Cardiac fibroblast (primary cell): ENCODE measurements at places on chromosomes 6 and 20.

- DNase-seq, result peak; percentile 39
These were observed 63.0 kb downstream of the HIVEP1 start for GRCh38 chr6:12075067-12075563.

DNA sequence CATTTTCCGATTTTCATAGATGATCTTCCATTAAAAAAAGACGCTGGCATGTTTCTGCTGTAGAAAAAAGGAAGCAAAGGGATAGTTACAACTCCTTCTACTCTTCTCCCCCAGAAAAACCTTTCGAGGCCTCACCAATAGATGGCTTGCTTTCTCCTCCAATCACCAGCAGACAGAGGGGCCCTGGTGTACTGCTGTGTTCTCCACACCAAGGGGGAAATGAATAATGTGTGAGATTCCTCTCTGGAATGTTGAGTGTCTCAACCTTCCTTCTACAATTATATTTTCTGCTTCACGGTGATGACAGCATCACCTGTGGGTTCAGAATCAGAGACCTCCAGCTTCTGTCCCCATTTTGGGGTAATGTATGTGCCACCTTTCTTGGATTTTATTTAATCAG lies 185.7 kb upstream of the FLRT3 start:
- DNase-seq, result no peak

DNA sequence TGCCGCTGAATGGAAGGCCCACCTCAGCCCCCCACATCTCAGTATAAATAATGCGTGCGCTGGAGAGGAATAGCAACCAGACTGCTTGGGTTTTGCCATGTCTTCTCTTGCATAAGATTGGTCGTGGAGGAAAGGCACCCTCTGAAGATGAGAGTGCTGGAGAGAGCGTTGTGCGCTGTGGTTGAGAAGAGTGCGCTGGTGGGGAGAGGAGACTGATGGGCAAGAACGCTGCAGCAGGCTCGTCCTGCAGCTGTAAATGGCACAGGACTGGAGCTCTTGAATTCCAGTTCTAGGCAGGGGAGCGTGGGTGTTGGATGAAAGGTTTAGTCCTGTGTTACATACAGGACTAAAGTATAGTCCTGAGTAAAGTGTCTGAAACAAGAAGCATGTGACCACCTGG lies 51.5 kb downstream of the RPRD1B start:
- no peak for DNase-seq

- peak; percentile 62 for DNase-seq
These were observed 115.6 kb upstream of the B3GAT2 start for GRCh38 chr6:71072508-71072907.

DNA sequence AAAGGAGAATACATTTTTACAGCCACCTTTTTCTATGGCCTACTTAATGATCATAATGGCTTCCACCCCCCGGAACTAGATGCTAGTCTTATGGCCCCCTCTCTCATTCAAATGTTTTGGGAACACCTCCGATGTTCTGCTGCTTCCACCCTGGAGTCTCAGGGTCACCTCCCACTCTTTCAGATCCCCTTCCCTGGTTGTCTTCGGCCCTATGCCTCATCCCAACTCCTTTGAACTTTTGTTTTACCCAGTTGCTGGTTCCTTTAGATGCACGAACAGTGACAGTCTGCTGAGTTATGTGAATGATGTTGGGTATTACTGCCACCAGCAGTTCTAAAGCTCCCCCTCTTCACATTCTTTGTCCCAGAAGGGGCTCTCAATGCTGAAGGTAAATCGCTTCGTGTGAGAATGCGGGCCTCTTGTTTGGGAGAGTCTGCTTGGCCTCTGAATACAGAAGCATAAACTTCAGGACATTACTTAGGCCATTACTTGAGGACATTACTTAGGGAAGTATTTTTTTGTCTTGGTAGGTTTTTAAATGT lies 309.1 kb downstream of the SOX4 start:
- DNase-seq, result no peak

DNA sequence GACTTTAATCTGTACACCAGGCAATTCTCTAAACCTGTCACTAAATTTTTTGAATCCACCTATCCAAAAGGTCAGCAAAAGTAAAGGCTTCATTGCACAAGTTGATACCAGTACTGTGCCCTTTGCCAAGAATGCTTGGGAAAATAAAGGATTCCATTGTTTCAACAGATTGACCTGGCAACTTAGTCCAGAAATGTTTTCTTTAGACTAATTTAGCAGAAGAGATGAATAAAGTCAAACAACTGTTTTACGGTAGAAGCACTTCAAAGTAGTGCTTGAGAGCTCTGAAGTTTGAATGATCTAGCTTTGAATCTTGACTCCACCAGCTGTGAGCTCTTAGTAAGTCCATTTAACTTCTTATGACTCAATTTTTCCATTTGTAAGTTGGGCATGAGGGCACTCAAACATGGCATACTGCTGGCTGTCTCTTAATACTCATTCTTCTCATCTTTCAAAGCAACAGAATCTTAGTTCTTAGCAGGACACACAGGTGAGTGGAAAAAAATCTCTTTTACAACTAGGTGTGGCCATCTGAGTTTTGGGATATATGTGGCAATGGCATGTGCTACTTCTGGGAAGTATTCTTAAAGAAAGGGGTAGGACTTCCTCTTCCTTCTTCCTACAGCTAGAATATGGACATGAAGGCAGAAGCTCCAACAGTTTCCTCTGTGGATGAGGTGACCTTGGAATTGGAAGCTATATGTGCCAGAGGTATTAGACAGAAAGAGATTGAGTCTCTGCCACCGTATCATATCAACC lies 55.9 kb upstream of the LOC128125822 start:
- DNase-seq, result peak; percentile 14

- DNase-seq, result peak; percentile 92
These were observed 266.7 kb upstream of the SULF2 start for GRCh38 chr20:48051794-48052474.

DNA sequence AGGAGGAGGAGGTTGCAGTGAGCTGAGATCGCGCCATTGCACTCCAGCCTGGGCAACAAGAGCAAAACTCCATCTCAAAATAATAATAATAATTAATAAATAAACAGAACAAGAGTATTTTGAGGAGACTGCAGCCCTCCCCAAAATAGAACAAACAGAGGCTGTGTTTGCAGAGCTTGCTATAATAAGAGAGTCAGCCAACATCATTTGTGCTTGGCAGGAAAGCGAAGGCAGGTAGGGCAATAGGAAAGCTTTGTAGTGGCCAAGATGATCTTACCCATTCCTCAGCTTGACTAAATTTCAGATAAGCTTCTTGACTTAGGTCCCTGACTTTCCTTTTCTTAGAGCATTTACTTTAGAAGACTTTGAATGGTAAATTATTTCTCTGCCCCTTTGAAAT lies 6.7 kb downstream of the C6orf141 start:
- DNase-seq, result no peak

GRCh38 chr20:38343311-38344106 lies 2.8 kb upstream of the LBP start:
- peak; percentile 74 for DNase-seq

DNA sequence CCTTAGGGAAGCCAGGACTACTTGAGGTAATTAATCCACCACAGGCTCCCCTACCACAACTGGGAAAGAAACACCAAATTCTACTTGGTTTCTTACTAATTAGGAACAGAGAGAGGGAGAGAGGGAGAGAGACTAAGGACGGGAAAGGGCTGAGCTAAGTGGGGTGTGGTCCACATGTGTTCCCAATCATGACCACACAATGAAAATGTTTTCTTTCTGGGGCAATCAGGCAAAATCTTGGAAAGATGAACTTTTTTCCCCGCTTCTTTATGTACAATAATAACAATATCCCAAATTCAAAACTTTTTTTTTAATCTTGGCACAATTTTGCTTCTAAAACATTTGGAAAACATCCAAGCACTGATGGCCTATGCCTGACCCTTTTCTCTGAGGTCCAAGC lies 734.4 kb downstream of the MAFB start:
- DNase-seq, result no peak

DNA sequence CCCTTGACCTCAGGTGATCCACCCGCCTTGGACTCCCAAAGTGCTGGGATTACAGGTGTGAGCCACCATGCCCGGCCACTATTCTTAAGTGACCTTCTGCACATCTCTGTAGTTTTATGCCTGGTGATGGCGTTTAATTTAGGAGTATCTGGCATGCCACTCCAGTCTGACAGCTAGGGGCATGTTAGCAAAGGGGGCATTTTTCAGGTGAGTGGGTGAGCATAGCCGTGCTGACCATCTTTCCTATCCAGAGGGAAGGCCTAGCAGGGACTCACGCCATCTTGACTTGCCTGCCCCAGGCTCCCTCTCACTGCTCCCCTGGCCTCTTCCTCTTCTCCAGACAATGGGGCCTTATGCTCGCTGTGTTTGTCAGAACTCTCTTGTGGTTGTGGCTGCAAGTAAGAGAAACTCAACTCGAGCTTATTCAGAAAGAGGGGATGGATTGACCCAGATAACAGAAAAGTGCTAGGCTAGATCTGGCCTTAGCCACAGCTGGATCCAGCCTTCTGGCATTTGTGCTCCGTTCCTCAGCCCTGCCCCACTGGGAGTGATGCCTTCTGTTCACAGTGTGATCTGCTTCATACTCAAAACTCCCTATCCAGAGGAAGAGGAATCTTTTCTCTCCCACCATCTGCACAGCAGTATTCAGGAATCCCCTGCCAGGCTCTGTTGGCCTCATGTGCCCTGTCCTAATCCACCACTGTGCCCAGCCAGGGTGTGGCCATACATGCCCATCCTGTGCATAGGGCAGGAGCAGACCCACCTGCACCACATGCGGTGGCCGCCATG lies 174.5 kb upstream of the AKAP12 start:
- no peak for DNase-seq

DNA sequence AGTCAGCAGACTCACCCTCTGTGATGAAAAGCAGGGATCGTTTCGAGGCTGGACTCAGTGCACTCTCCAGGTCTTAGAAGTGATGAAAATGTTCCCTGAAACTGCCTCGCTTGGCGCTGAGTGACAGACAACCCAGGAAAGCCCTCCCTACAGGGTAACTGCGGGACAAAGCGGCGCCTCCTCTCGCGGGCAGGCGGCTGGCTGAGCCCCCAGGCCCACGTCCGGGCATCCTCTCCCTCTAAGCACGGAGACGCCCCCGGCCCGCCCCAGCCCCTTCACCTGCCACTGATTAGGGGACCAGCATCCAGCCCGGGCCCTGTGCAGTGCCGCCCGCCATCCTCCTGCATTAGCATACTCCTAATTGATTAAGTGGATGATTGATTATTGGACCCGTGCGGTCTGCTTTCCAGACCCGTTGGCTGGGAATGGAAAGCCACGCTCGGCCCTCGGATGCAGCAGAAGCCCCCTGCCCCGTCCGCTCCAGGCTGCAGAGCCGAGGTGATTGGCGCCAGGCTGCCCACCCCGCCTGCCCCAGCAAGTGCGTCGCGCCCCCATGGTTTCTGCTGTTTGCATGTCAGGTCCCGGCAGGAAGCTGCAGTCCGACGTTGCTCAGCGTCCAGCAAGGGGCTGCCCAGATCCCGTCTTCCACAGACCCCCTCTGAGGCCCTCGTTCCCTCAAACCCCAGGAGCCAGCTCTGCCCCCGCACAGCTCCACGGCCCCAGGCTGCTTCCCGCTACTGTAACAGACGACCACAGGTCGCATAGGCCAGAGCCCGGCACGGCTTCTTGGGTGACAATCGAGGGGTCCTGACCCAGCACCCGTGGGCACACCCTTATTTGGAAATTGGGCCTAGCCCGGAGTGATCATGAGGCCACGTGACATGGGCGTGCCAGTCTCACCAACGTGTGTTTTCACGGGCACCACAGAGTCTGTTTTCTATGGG lies 131.6 kb downstream of the DLL1 start:
- DNase-seq, result no peak

- DNase-seq, result peak; percentile 9
These were observed 13.6 kb downstream of the GLYATL3 start for GRCh38 chr6:49513153-49513989.

DNA sequence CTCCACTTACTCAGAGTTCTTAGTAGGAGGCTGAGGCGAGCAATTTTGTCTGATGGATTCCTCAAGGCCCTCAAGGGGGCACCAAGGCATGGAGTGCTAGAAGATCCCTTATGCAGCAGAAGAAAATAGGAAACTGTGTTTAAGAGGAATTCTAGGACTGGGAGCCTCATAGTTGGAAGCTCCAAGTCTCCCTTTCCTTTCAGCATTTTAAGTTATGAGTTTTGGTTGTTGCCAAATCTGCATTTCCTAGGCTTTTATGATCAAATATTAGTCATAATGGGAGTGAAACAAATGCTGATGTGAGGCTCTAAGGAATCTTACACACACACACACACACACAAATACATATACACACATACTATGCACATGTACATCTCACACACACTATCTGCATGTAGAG lies 714.0 kb downstream of the UTRN start:
- DNase-seq, result no peak

DNA sequence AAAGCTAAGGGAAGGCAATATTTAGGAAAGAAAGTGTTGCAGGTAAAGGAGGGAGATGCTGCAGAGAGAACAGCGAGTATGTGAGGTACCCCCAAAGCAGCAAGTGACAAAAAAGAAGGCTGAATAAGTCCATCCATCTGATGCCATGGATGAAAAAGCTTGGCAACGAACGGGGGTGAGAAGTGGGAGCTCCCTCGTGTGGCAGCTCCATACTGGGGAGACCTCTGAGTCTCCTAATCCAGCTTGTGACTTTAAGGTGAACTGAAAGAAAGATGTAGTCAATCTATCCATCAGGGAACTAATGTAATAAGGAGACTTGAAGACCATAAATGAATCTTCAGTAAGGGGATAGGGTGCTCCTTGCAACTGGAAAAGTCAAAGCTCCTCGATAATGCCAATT lies 156.6 kb downstream of the OTOR start:
- DNase-seq, result no peak

GRCh38 chr20:31835977-31836852 lies 9.2 kb downstream of the FOXS1 start:
- DNase-seq, result peak; percentile 90

DNA sequence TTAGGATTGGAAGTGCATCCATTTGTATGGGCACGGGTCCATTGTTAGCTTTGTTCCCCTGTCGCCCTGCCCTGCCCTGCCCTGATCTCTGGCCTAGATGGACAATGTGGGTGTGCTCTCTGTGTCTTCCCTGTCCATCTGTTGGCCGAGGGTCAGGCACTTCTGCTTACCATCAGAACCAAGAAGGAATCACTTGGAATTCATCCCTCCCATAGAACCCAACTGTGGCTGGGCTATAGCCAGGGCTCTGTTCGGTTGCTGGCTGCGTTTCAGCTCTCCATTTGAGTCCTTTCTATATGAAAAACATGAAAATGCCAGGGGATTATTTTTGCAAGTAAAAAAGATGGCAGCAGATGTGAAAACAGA lies 26.6 kb upstream of the TULP4 start:
- DNase-seq, result no peak

- no peak for DNase-seq
These were observed 207.6 kb downstream of the UST start for GRCh38 chr6:148954461-148954860.

DNA sequence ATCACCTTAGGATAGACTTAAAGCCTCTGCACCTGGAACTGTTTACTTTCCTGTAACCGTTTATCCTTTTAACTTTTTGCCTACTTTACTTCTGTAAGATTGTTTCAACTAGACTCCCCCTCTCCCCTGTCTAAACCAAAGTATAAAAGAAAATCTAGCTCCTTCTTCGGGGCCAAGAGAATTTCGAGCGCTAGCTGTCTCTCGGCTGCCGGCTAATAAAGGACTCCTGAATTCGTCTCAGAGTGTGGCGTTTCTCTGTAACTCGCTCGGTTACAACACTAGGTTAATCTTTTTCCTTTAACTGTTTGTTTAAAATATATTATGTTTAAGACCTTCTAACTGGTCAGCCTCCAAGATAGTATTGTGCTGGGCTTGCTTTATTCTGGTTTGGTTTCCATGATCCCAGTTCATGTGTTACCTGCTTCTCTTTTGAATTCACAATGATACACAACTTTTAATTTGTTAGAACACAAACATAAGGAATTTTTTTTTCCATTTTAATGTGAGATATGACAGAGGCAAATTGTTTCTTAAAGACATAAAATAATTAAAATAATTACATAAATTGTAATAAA lies 8.7 kb upstream of the NQO2 start:
- no peak for DNase-seq

GRCh38 chr6:5670811-5671561 lies 335.7 kb downstream of the NRN1 start:
- peak; percentile 78 for DNase-seq
